Hepatocyte (in vitro differentiated cells): ENCODE measurements at places on chromosomes 13 and 19. TPM values are rescaled to one million over a fixed set of nuclear protein-coding genes. Genes with fewer than 3 reads are reported as not detected.
A peak's percentile ranks its signal among the peaks of the same experiment; 100 is the strongest.

The C1QTNF9B gene
- total RNA-seq, result not detected in 2 replicates

The PRR20B gene
- not detected in 2 replicates for total RNA-seq

The LRRC25 gene
- total RNA-seq, result 0.16 TPM in 1 of 2 replicates, not detected in the other

- no peaks in the 10 kb centered on the region for H3K27me3 ChIP-seq
- H3K4me3 ChIP-seq, result no peak overlapping the region
- no peak for DNase-seq
- no peaks in the 10 kb centered on the region for H3K36me3 ChIP-seq
Observed at GRCh38 chr13:36917311-36917710, 2.7 kb downstream of the SMAD9 start.

DNA sequence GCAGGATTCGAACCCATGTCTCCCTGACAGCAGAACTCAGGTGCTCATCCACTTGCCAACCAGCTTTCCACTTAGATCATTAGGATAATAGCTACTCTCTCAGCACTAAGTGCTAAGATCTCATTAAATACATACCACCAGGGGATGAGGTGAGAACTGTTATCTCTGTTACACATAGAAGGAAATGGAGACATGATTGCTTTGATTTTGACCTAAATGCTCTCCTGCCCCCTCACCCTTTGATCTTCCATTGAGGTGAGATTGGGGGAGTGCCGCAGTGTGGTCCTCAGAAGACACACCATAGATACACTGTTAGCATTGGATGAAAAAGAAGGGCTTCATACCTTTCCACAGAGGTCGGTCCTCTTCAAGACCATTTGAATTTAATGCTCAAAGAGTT, 38.9 kb upstream of the NPAS1 start:
- H3K4me3 ChIP-seq, result no peak overlapping the region
- no peak for DNase-seq
- no peaks in the 10 kb centered on the region for H3K27me3 ChIP-seq
- H3K4me1 ChIP-seq, result peaks cover 36% of the 10 kb centered on the region
- H3K36me3 ChIP-seq, result no peaks in the 10 kb centered on the region

DNA sequence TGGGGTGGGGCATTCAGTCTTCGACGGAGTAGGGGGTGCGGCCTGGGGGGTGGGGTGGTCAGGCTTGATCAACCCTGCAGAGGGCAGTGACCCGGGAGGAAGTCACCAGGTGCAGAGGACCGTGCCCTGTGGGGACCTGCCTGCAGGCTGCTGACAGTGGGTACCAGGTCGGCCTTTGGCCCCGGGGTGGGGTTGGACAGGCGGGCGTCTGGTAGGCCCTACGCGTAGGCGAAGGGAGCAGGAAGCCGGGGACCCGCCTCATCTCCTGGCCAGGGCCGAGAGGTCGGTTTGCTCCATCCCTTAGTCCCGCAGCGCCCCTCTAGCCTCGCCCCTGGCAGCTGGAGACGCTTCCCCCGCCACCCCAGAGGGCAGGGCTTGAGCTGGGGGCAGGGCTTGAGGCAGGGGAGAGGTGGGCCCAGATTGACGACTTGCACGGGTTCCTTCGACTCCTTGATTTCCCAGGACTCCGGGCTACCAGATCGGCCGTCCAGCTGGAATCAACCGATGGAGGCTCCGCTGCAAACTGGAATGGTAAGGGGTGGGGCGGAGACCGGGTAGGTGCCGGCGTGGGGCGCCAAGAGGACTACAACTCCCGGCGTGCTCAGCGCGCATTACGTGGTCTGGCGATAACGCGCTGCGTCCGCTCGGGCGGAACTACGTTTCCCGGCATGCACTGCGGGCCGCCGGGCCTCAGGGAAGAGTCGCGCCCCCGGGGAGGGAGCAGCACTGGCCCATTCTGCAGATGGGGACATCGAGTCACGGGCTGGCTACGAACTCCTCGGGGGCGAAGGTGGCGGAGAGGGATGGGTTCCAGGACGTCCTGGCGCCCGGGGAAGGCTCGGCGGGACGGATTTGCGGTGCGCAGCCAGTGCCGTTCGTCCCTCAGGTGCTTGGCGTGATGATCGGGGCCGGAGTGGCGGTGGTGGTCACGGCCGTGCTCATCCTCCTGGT, at the start of gene PNPLA6:
Gene PNPLA6, plus strand, starts transcription at position 671 of the 951 bp plus-strand sequence. Its CDS starts 72 bp downstream, at position 743.
- no peaks in the 10 kb centered on the region for H3K27me3 ChIP-seq
- DNase-seq, result peak; percentile 97
- H3K4me3 ChIP-seq, result peak within 1 kb of the TSS; percentile 27
- no peaks in the 10 kb centered on the region for H3K36me3 ChIP-seq

GRCh38 chr19:4328243-4328990, 10.2 kb downstream of the STAP2 start:
- no peaks in the 10 kb centered on the region for H3K36me3 ChIP-seq
- no peaks in the 10 kb centered on the region for H3K27me3 ChIP-seq
- peaks cover 12% of the 10 kb centered on the region for H3K4me1 ChIP-seq
- H3K27ac ChIP-seq, result no peak overlapping the region

- H3K27me3 ChIP-seq, result no peaks in the 10 kb centered on the region
- no peak overlapping the region for H3K4me3 ChIP-seq
- no peaks in the 10 kb centered on the region for H3K36me3 ChIP-seq
- no peaks in the 10 kb centered on the region for H3K4me1 ChIP-seq
Observed at GRCh38 chr13:97659602-97660001, 225.6 kb downstream of the RAP2A start.

- H3K36me3 ChIP-seq, result no peaks in the 10 kb centered on the region
- H3K27ac ChIP-seq, result no peak overlapping the region
- H3K4me3 ChIP-seq, result no peak overlapping the region
Observed at GRCh38 chr19:6239871-6240676, 39.7 kb downstream of the MLLT1 start.

DNA sequence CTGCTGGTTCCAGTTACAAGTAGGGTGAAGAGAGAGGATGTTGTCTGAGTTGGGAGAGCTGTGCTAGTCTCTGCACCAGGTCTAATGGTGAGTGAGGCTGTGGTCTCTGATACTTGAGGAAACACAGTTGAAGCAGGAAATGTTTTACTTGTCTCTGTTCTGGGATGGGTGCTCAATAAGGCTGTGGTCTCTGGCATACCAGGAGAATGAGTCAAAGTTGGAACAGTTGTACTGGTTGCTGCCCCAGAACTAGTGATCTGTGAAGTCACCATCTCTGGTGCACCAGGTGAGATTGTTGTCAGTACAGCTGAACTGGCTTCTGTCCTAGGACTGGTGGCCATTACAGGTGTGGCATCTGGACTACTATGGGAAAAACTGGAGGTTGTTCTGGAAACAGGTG, 74.7 kb downstream of the MUC16 start:
- no peak overlapping the region for H3K27ac ChIP-seq
- no peaks in the 10 kb centered on the region for H3K4me1 ChIP-seq
- no peaks in the 10 kb centered on the region for H3K27me3 ChIP-seq
- DNase-seq, result no peak
- no peak overlapping the region for H3K4me3 ChIP-seq
